Body of pancreas (tissue), 4 donors: ENCODE measurements at places on chromosomes 5 and 9. TPM values are rescaled to one million over a fixed set of nuclear protein-coding genes. Genes with fewer than 3 reads are reported as not detected.

C8G gene
- not detected for total RNA-seq

SLC25A48 gene
- 1.0 TPM for total RNA-seq

FSTL4 gene
- 1.3 TPM for total RNA-seq

TMEFF1 gene
- total RNA-seq = not detected

GRCh38 chr9:93288891-93289883, 105.2 kb downstream of the WNK2 start:
- no peaks in the 10 kb centered on the region for H3K4me1 ChIP-seq
- no peaks in the 10 kb centered on the region for H3K27me3 ChIP-seq
- DNase-seq = peak; percentile 11
- H3K27ac ChIP-seq = no peak overlapping the region

DNA sequence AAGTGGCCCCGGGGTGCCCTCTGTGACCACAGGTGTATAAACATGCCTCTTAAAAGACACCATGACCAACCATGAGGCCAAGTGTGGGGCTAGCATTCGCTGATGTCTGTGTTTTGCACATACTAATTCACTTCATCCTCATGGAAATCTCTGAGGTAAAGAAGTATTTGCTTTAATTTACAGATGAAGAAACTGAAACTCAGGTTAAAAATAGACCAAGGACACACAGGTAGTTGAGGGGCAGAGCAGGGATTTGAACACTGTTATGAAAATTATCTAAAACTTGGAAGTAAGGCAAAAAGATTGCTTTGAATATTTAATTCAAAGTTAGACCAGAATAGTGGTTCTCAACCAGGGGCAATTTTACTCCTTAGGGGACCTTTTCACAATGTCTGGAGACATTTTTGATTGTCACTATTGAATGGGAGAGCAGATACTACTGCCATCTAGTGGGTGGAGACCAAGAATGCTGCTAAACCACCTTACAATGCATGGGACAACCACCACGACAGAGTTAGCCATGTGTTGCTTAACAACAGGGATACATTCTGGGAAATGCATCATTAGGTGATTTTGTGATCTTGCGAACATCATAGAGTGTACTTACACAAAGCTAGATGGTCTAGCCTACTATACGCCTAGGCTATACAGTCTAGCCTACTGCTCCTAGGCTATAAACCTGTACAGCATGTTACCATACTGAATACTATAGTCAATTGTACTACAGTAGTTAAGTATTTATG, 8.0 kb upstream of the FXN start:
- H3K27ac ChIP-seq = no peak overlapping the region
- no peak overlapping the region for H3K4me3 ChIP-seq
- DNase-seq = peak; percentile 48

GRCh38 chr5:138654281-138654867, 79.2 kb upstream of the HSPA9 start:
- no peak overlapping the region for H3K27ac ChIP-seq
- no peak for DNase-seq
- no peaks in the 10 kb centered on the region for H3K27me3 ChIP-seq
- no peak overlapping the region for H3K4me3 ChIP-seq
- H3K4me1 ChIP-seq = no peaks in the 10 kb centered on the region
- no peaks in the 10 kb centered on the region for H3K36me3 ChIP-seq

GRCh38 chr5:125595095-125595494, 828.1 kb upstream of the GRAMD2B start:
- H3K4me1 ChIP-seq = no peaks in the 10 kb centered on the region
- H3K27me3 ChIP-seq = no peaks in the 10 kb centered on the region

GRCh38 chr5:113379936-113380806, 54.6 kb downstream of the TSSK1B start:
- H3K4me3 ChIP-seq = no peak overlapping the region
- H3K4me1 ChIP-seq = peaks cover 3% of the 10 kb centered on the region
- no peak overlapping the region for H3K27ac ChIP-seq

- H3K36me3 ChIP-seq = no peaks in the 10 kb centered on the region
- H3K4me3 ChIP-seq = no peak overlapping the region
- no peaks in the 10 kb centered on the region for H3K27me3 ChIP-seq
- DNase-seq = peak; percentile 59
- H3K27ac ChIP-seq = peak overlapping the region; percentile 20
- peaks cover 29% of the 10 kb centered on the region for H3K4me1 ChIP-seq
Observed at GRCh38 chr9:133658442-133659431, 22.6 kb downstream of the DBH start.

DNA sequence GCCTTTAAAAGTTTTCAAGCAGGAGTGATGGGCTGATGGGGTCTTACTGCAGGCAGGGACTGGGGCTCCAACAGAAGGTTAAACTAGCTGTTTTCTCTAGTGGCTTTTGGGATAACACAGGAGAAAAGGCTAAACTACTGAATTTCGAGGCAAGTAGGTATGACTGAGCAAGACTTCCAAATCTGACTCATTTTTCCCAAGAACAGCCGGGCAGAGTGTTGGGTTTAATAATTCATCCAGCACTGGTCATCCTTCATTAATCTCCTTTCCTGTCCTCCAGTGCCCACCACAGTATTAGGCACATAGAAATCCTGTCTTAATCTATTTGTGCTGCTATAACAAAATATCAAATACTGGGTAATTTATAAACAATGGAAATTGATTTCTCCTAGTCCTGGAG, 20.5 kb downstream of the MSX2 start:
- H3K4me1 ChIP-seq = no peaks in the 10 kb centered on the region
- DNase-seq = no peak
- no peaks in the 10 kb centered on the region for H3K27me3 ChIP-seq
- H3K27ac ChIP-seq = no peak overlapping the region

DNA sequence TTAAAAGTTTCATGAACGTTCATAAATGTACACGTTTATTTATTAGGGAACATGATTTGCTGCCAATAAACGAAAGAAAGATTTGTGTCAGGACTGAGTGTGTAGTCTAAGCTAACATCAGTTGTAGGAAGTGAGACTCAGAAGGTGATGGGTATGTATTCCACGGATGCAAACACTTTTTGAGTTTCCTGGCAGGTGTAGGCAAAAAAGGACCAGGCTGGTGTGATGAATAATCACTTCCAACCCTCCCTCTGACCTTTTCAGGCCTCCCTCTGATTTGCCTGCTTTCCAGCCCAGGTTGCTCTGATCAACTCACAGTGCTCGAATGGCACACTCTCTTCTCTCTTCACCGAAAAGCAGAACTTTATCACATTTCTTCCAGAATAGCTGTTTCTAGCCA, 51.8 kb downstream of the BASP1 start:
- H3K4me3 ChIP-seq = no peak overlapping the region
- H3K27ac ChIP-seq = no peak overlapping the region
- H3K27me3 ChIP-seq = no peaks in the 10 kb centered on the region
- no peaks in the 10 kb centered on the region for H3K4me1 ChIP-seq
- H3K36me3 ChIP-seq = no peaks in the 10 kb centered on the region

DNA sequence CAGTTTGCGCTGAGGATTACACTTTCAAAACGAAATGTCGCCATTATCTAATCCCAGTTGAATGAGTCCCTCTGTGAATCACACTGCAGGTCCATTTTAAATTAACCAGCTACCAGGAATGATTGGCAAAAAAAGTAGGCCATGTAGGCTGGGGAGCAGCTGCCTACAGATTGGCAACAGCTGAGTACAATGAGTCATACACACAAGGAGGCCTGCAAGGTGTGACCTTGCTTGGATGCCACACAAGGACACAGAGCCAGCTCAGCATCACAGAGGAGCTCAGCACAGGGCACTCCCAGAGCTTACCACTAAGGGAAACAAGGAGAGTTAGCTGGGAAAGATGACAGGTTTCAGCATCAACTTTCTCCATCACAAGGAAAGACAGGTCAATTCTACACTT, 12.9 kb downstream of the HAVCR1 start:
- H3K36me3 ChIP-seq = no peaks in the 10 kb centered on the region
- H3K4me1 ChIP-seq = peaks cover 10% of the 10 kb centered on the region
- H3K4me3 ChIP-seq = no peak overlapping the region
- H3K27ac ChIP-seq = peak overlapping the region; percentile 58

DNA sequence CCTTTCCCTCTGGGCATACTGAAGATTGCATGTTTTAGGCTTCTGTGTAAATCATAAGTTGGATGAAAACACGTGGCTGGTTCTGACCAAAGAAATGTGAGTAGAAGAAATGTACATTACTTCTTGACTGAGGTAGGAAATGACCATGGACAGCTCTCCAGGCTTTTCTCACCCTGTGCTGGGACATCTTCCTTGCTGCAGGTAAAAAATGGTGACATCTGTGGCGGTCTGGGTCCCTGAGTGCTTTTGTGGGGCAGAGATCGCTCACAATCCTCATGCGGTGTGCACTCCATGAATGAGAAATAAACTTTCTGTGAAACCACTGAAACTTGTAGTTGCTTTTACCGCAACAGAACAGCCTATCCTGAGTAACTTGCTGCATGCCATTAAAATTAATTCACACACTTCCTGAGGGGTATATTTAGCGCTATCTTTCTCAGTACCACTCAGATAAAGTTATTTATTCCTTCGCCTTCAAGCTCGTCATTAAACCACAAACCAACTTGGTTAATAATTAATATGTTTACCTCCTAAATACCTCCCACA, 730.4 kb downstream of the EFNA5 start:
- no peaks in the 10 kb centered on the region for H3K27me3 ChIP-seq
- no peaks in the 10 kb centered on the region for H3K4me1 ChIP-seq
- no peak for DNase-seq
- no peaks in the 10 kb centered on the region for H3K36me3 ChIP-seq

- no peak for DNase-seq
- H3K36me3 ChIP-seq = no peaks in the 10 kb centered on the region
- peaks cover 18% of the 10 kb centered on the region for H3K4me1 ChIP-seq
- H3K27ac ChIP-seq = no peak overlapping the region
- no peaks in the 10 kb centered on the region for H3K27me3 ChIP-seq
Observed at GRCh38 chr9:114150608-114151007, 4.7 kb upstream of the COL27A1 start.

GRCh38 chr9:110700953-110701352, 32.4 kb downstream of the MUSK start:
- H3K36me3 ChIP-seq = no peaks in the 10 kb centered on the region
- H3K27ac ChIP-seq = no peak overlapping the region
- no peaks in the 10 kb centered on the region for H3K27me3 ChIP-seq

DNA sequence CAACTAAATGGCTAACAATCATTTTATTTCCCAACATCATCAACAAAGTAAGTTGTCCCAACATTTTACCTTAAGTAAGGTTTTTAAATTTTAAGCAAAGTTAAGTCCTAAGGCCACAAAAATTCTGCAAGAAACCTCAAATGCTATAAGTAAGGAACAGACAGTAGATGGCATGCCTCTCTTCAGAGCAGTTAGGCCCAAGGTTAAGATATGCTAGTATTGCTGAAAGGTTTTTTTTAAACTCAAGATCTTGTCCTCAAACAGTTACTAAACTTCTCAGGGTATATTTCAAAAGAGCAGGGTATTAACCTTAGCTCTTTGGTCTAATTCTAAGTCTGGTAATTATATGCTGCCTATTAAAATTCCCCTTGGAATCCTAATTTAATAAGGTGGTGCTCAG, 35.1 kb downstream of the PJA2 start:
- no peak overlapping the region for H3K27ac ChIP-seq
- no peaks in the 10 kb centered on the region for H3K27me3 ChIP-seq
- no peaks in the 10 kb centered on the region for H3K36me3 ChIP-seq
- no peaks in the 10 kb centered on the region for H3K4me1 ChIP-seq
- H3K4me3 ChIP-seq = no peak overlapping the region

- no peaks in the 10 kb centered on the region for H3K36me3 ChIP-seq
- H3K4me1 ChIP-seq = no peaks in the 10 kb centered on the region
- no peaks in the 10 kb centered on the region for H3K27me3 ChIP-seq
- no peak overlapping the region for H3K27ac ChIP-seq
- DNase-seq = no peak
Observed at GRCh38 chr5:37071901-37072581, 177.1 kb downstream of the CPLANE1 start.

DNA sequence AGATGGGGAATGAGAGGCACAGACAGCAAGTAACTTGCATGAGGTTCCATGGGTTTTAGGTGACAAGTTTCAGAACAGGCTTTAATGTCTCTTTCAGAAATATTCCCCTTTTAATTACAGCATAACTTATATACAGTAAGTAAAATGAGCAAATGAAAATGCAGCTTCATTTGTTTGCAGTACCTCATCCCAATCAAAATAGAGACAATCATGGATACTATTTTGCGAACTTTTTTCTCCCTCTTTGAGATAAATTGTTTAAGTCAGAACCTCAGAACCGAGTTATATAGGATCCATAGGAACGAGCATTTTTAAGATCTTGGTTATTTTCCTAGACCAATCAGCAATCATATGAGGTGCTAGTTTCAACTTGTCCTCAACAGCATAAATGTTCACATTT, 3.5 kb downstream of the LCP2 start:
- H3K27ac ChIP-seq = no peak overlapping the region
- no peaks in the 10 kb centered on the region for H3K4me1 ChIP-seq
- H3K36me3 ChIP-seq = no peaks in the 10 kb centered on the region

- no peak for DNase-seq
- H3K27ac ChIP-seq = no peak overlapping the region
- no peaks in the 10 kb centered on the region for H3K27me3 ChIP-seq
- H3K36me3 ChIP-seq = no peaks in the 10 kb centered on the region
Observed at GRCh38 chr5:126395198-126395597, 28.0 kb upstream of the GRAMD2B start.

DNA sequence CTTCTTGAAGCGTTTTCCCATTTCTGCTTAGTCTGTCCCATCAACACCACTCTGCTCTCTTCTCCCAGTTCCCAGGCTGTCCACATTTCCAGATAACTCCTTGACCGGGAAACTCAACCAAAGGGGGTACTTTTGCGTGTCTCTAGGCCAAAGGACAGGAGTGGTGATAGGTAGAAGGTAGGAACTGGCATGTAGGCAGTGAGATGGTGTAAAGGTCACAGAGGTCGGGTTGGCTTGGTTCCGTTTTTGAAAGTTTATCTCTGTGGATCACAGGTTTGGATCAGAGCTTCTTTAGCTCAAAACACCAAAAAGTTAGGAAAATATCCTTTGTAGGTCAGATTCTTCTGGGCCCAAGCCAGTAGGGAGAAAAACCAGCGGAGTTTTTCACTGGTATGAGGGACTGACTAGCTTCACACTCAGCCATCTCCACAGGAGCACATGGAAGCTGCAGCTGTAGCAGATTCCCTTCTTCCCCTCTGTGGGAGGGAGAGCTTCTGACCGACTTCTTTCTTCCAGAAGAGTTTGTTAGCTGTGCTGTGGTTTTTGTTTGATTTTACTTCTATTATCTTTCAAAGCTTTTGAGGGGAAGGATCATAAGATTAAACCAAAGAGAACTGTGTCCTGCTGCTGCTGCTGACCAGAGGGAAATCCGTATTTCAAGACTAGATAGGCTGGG, 98.4 kb upstream of the DMRT1 start:
- no peak overlapping the region for H3K4me3 ChIP-seq
- H3K36me3 ChIP-seq = peaks cover 28% of the 10 kb centered on the region
- H3K4me1 ChIP-seq = peaks cover 51% of the 10 kb centered on the region
- no peak overlapping the region for H3K27ac ChIP-seq
- H3K27me3 ChIP-seq = no peaks in the 10 kb centered on the region
